Muscle of arm (tissue), 14 donors: ENCODE measurements at places on chromosomes 4 and X.

DNA sequence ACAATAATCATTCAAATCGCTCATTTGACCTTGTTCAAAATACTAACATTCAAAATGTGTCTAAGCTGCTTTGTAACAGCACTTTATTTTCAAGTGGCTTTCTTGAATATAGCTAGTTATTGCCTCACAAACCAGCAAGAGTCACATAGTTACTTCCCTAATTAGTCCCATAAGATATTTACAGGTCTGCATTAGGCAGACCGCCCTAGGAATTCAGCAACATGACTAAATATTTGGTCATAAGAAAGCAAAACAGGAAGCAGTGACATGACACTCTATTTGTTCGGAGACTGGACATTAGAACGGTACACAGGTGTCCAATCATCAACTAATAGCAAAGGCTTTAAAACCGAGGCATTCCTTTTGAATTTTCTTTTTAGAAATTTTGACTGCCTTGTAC lies 262.0 kb downstream of the COL25A1 start:
- DNase-seq = no peak

- no peak for DNase-seq
Measured at GRCh38 chr4:104395168-104395614, 99.5 kb downstream of the CXXC4 start.

- DNase-seq = no peak
Measured at GRCh38 chr4:102217775-102218355, 127.4 kb downstream of the SLC39A8 start.

DNA sequence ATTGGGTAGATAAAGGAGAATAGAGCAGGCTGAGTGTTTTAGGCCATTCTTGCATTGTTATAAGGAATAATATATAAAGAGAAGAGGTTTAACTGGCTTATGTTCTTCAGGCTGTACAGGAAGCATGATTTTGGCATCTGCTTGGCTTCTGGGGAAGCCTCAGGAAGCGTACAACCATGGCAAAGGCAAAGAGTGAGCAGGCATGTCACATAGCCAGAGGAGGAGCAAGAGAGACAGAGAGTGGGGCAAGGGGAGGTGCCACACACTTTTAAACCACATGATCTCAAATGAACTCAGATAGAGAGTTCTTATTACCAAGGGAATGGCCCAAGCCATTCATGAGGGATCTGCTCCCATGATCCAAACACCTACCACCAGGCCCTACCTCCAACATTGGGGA lies 4.4 kb upstream of the METTL14 start:
- no peak for DNase-seq

- DNase-seq = no peak
Measured at GRCh38 chrX:46965125-46965758, 53.0 kb downstream of the JADE3 start.

DNA sequence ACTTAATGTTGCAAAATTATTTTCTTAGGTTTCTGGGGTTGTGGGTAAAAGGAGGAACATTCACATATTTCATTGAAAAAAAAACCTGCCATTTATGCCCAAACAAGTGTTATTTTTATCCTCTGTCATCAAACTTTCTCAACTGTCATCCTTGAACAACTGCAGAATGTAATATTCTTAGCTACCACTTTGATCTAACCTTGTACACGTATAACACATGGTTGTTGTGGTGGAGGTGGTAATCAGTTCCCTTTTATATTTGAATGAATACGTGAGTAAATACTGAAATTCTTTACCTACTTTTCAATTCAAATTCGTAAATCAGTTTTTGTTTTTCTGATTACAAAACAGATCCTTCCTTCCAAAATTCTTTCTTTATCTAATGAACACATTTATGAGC lies 3.8 kb upstream of the AMMECR1 start:
- no peak for DNase-seq

GRCh38 chr4:125434136-125434535 lies 119.4 kb downstream of the FAT4 start:
- no peak for DNase-seq

- no peak for DNase-seq
Measured at GRCh38 chr4:76588274-76588673, 153.2 kb downstream of the SHROOM3 start.

GRCh38 chr4:20259707-20260106 lies 8.0 kb downstream of the SLIT2 start:
- DNase-seq = no peak

DNA sequence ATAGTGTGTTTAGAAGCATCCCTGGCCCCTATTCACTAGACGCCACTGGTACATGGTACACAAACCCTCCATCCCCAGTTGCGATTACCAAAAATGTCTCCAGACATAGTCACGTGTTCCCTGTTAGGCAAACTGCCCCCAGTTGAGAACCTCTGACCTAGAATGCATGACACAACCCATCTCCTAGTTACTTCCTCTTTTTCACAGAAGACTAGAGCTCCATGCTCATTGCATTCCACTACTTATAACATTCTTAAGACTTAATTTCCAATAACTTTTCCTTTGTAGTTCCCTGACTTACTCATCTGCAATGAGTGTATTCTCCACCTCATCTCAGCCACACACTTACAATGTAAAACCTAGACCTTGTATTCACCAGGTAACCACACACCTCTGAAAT lies 68.6 kb downstream of the PRSS12 start:
- DNase-seq = no peak

DNA sequence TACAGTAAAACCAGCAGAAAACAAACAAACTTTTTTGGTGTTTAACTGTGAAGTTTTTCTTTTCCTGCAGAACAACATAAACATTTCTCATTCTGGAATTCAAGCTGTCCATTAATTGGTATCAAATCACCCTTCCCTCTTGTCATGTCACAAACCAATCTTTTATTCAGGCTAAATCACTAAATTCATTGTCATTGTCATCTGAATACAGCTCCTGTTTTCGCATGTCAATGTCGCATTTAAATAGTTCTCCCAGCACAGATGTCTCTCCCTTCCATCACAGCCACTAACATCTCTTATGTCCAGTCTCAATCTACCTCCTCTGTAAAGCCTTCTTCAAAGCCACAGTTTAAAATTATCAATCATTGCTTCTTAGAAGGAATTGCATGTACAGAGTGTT lies 192.1 kb upstream of the PCDH10 start:
- DNase-seq = no peak

GRCh38 chr4:185722029-185722316 lies 90.0 kb downstream of the SORBS2 start:
- no peak for DNase-seq
